ENCODE measurements at places on chromosomes 2 and 18. TPM values are rescaled to one million over a fixed set of nuclear protein-coding genes. Genes with fewer than 3 reads are reported as not detected.

RUFY4 gene
- not detected for total RNA-seq

ATL2 gene
- total RNA-seq = 75.2 TPM

MGAT4A gene
- 12.6 TPM for total RNA-seq

RAMP1 gene
- 52.3 TPM for total RNA-seq

DNA sequence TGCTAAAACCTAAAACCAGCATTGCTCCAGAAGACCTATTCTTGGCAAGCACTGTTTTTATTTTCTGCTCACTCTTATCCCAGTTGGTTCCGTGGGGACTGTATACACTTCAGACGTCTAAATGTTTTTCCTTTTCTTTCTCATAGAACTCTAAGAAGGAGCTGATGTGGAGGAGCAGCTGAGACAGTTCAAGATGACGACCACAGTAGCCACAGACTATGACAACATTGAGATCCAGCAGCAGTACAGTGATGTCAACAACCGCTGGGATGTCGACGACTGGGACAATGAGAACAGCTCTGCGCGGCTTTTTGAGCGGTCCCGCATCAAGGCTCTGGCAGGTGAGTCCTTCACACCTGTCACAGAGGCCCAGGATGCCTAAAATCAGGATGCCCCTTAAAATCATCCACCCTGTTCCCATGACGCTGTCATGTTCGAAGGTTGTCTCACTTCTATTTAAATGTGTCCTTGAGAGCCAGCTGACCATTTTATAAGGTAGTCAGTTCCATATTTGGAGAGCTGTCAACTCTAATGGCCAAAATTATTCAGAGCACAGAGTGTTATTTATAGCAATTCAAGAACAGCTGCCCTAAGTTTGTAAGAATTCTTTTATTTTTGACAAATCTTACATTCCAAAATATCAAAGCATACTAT, 70.2 kb downstream of the SPTBN1 start:
- no peak overlapping the region for H3K4me3 ChIP-seq
- DNase-seq = no peak
- no peaks in the 10 kb centered on the region for H3K36me3 ChIP-seq
- H3K4me1 ChIP-seq = peaks cover 4% of the 10 kb centered on the region

DNA sequence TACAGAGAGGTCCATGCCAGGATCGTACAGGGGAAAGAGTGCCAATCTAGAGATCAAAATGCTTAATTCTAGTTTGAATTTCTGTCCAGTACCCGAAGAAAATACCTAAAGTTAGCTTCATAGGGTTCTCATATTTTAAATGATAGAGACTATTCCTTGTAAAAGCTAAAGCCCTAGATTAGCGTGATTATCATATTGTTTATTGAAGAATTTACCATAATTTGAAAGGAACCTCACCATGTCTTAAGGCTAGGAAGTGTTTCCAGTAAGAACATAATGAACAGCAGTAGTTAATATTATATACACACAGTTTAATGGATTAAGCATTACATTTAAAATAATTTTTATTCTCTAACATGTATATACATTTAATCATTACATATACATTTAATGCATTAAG, 68.5 kb downstream of the COBLL1 start:
- H3K4me3 ChIP-seq = no peak overlapping the region
- H3K36me3 ChIP-seq = no peaks in the 10 kb centered on the region
- H3K4me1 ChIP-seq = peaks cover 4% of the 10 kb centered on the region
- DNase-seq = no peak
- no peak overlapping the region for H3K27ac ChIP-seq

DNA sequence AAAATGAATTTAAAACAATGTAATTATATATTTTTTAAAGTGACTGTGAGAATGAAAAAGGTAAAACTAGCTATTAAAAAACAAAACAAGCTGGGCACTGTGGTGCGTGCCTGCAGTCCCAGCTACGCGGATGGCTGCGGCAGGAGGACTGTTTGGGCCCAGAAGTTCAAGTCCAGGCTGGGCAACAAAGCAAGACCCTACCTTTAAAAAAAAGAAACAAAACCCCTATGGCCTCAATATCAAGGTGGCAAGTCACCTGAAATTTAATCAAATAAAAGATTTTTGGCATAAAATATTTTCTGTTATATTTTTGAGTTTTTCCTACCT, 46.9 kb upstream of the STRN start:
- no peak overlapping the region for H3K27ac ChIP-seq
- no peaks in the 10 kb centered on the region for H3K27me3 ChIP-seq
- no peak for DNase-seq
- no peaks in the 10 kb centered on the region for H3K36me3 ChIP-seq

- no peaks in the 10 kb centered on the region for H3K4me1 ChIP-seq
- no peaks in the 10 kb centered on the region for H3K27me3 ChIP-seq
- DNase-seq = no peak
- H3K4me3 ChIP-seq = no peak overlapping the region
- no peak overlapping the region for H3K27ac ChIP-seq
- H3K36me3 ChIP-seq = no peaks in the 10 kb centered on the region
Observed at GRCh38 chr2:105725388-105725787, 19.3 kb upstream of the NCK2 start.

DNA sequence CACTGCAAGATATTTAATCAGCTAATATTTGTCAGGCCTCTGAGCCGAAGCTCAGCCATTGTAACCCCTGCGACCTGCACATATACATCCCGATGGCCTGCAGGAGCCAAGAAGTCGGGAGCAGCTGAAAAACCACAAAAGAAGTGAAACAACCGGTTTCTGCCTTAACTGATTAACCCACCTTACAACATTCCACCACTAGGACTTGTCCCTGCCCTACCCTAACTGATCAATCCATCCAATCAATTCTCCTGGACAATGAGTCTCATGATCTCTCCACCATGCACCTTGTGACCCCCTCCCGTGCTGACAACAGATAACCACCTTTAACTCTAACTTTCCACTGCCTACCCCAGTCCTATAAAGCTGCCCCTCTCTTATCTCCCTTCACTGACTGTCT, 945.4 kb upstream of the GYPC start:
- no peak overlapping the region for H3K4me3 ChIP-seq
- no peaks in the 10 kb centered on the region for H3K36me3 ChIP-seq
- H3K27ac ChIP-seq = no peak overlapping the region
- no peak for DNase-seq
- H3K4me1 ChIP-seq = no peaks in the 10 kb centered on the region
- H3K27me3 ChIP-seq = no peaks in the 10 kb centered on the region

- no peak overlapping the region for H3K4me3 ChIP-seq
- no peaks in the 10 kb centered on the region for H3K36me3 ChIP-seq
- DNase-seq = no peak
- peak overlapping the region; percentile 61 for H3K27ac ChIP-seq
Observed at GRCh38 chr2:28343971-28344715, 48.5 kb upstream of the FOSL2 start.

DNA sequence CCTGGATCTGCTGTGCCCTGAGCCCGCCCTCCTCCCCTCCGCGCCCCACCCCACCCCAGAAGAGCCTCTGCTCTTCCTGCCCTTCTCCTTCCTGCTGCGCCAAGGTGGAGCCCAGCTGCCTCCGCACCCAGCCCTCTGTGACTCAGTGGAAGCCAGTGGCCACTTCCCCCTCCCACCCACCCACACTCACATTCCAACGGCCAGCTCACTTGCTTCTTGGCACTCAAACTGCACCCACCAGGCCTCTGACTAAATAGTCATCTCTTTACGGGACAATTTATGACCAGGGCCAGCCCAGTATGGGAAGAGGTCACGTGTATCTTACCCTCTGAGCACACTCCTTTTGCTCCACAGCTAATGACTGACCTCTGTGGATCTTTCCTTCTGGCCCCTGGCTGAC, 150.4 kb upstream of the SLC1A4 start:
- H3K27ac ChIP-seq = no peak overlapping the region
- no peaks in the 10 kb centered on the region for H3K36me3 ChIP-seq
- no peak for DNase-seq
- H3K4me1 ChIP-seq = peaks cover 6% of the 10 kb centered on the region

- H3K27me3 ChIP-seq = no peaks in the 10 kb centered on the region
- no peak for DNase-seq
- no peak overlapping the region for H3K27ac ChIP-seq
- peaks cover 3% of the 10 kb centered on the region for H3K4me1 ChIP-seq
- H3K36me3 ChIP-seq = no peaks in the 10 kb centered on the region
Observed at GRCh38 chr2:128362176-128362888, 43.7 kb upstream of the HS6ST1 start.

DNA sequence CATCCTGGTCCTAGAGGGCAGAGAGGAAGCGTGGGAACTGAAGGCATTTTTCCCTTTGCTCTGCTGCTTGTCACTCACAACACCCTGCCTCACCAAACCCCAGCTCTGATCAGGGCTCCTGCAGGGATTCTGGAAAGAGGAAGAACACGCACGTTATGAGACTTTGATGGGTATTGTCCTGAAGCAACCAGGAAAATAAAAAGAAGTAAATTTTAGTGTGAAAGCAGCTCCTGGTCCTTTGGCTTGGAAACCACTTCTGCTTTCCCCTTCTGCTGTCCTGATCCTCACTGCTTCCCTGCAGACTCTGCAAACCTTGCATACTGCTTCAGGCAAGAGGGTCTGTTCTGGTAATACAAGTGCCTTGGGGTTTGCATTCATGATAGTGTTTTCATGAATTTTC, 164.1 kb downstream of the SLC8A1 start:
- no peaks in the 10 kb centered on the region for H3K27me3 ChIP-seq
- no peak overlapping the region for H3K27ac ChIP-seq
- DNase-seq = no peak
- no peaks in the 10 kb centered on the region for H3K4me1 ChIP-seq
- H3K36me3 ChIP-seq = no peaks in the 10 kb centered on the region

DNA sequence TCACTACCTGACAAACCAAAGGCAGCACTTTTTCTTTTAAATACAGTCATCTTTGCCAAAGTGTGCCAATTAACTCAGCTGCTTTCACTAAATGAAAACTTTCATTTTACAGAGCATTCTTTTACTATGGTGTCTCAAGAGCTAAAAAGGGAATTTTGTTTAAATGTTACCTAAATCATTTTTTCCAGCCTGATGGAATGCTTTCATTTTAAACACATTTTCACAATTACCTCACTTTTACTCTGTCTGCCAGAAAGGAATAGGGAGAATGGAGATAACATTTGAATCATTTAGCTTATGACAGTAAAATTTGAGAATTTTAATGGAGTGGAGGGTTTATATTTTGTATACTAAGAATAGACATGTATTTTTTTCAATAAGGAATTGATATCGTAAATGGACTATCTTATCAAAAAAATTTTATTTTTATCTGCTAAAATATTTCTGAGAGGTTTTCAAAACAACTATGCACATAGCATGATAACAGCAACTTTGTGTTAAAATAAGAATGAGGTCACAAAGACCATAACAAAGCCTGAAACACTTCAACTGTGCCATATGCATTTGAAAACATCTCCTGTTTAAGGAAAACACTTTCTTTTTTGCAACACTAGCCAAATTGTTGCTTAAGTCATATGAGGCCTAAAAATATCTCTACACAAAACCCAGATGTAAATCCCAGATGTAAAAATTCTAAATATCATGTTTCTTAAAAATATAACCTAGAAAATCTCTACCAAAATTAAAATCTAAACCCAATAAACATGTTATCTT, 769.9 kb upstream of the FSHR start:
- DNase-seq = no peak
- H3K27me3 ChIP-seq = no peaks in the 10 kb centered on the region
- no peaks in the 10 kb centered on the region for H3K4me1 ChIP-seq
- H3K4me3 ChIP-seq = no peak overlapping the region

GRCh38 chr2:128310761-128311160, 7.9 kb downstream of the HS6ST1 start:
- H3K27ac ChIP-seq = no peak overlapping the region
- H3K27me3 ChIP-seq = no peaks in the 10 kb centered on the region
- H3K4me3 ChIP-seq = no peak overlapping the region
- H3K4me1 ChIP-seq = peaks cover 67% of the 10 kb centered on the region
- H3K36me3 ChIP-seq = no peaks in the 10 kb centered on the region

- no peak for DNase-seq
- no peak overlapping the region for H3K4me3 ChIP-seq
- H3K27ac ChIP-seq = no peak overlapping the region
- H3K36me3 ChIP-seq = no peaks in the 10 kb centered on the region
- no peaks in the 10 kb centered on the region for H3K4me1 ChIP-seq
- no peaks in the 10 kb centered on the region for H3K27me3 ChIP-seq
Observed at GRCh38 chr2:391696-392095, 103.8 kb upstream of the ALKAL2 start.

GRCh38 chr2:26139269-26140183, 33.4 kb upstream of the GAREM2 start:
- no peak overlapping the region for H3K4me3 ChIP-seq
- H3K4me1 ChIP-seq = no peaks in the 10 kb centered on the region
- H3K36me3 ChIP-seq = no peaks in the 10 kb centered on the region
- no peak overlapping the region for H3K27ac ChIP-seq
- no peak for DNase-seq

DNA sequence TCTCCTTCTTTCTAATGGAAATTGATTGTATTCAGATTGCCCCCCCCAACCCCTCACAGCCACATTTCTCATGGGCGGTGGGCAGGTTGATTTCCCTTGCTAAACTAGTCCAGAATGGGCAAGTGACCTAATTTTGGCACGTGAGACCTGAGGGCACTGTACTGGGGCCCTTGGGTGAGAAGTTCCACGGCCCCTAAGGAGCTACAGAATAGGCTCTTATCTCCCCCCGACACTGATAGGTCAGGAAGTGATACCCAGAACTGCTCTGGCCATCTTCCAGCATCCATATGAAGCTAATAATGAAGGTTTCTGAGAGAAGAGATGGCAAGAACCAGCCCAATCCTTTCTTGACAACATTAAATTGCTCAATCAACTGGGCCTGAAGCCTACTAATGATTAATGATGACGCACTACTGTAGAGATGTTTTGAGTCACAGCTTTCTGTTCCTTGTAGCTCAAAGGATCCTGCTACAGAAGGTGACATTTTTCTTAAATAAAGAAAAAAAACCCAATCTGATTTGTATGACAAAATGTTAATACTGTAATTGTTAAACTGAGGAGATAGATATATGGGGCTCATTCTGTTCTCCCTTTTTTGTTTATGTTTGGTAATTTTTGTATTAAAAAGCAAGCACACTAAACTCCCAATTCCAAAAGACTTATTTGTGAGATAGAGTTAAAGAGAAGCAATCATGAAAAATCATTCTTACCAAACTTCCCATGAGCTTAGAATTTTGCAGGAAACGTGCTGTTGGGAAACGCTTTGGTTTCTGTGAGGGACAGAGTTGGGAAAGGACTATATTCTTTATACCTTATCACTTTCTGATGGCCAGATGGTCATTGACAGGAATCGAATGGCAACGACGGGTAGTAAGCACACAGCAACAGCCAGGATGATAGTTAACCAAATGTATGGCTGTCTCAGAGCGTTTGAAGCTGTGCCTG, 28.2 kb upstream of the NARS1 start:
- H3K27ac ChIP-seq = no peak overlapping the region
- no peak overlapping the region for H3K4me3 ChIP-seq
- H3K4me1 ChIP-seq = no peaks in the 10 kb centered on the region
- no peak for DNase-seq

DNA sequence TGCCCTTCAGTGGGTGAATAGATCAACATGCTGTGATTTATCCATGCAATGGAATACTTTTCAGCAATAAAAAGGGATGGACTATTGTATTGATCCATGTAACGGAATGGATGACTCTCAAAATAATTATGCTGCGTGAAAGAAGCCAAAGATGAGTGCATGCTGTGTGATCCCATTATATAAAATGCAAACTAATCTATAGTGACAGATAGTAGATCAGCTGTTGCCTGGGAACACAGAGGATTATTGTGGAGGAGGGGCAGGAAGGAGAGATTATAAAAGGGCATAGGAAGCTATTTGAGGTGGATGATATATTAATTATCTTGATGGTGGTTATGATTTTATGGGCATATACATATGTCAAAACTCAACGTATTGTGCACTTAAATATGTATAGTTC, 55.5 kb upstream of the ADAM23 start:
- no peak overlapping the region for H3K27ac ChIP-seq
- no peak overlapping the region for H3K4me3 ChIP-seq
- H3K4me1 ChIP-seq = no peaks in the 10 kb centered on the region

Measured in ovary (tissue), 10 donors.